Karpas-422 (cell line): ENCODE measurements at places on chromosomes 3 and 15.

DNA sequence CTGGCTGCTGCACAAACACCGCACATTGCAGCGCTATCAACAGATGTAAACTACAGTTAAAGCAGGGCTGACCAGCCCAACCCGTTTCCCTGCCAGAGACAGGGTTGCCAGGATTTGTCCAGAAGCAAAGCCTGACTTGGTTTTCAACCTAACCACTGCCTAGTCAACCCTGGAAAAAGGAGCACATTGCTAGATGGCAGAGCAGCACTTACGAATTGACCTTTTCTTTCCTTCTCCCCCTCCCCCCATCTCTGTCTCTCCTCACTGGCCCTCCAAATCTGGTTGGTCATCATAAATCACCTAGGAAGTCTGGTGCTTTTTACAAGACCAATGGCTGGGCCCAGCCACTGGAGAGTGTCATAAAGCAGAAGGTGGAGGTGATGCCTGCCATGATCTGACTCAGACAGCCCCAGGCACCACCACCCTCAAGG lies 51.3 kb downstream of the ABCC5 start:
- DNase-seq = no peak

DNA sequence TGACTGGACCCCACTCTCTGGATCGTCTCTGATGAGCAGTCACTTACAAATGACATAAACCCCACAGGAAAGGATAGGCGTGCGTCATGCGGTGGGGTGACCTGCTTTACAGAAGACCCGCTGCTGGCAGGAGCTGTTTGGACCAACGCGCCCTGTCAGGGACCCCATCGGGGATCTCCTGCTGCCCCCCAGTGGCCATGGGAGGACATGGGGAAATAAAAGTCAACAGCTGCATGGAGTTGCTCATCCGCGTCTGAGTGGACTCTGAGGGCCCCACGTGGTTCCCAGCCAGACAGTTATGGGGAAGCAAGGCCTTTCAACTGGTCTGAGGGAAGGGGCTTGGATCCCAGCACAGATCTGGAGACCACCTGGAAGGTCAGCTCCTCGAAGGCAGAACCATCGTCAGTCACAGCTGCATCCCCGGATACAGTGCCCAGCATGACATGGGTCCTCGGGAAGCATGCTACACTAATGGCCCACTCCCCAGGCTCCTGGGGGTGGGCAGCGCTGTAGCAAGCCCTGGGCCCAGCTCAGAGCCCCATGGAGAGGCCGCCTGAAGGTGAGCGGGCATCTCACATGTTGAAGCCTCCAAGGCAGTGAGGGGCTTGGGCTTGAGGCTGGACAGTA lies 32.1 kb downstream of the PTH1R start:
- DNase-seq = peak; percentile 93

DNA sequence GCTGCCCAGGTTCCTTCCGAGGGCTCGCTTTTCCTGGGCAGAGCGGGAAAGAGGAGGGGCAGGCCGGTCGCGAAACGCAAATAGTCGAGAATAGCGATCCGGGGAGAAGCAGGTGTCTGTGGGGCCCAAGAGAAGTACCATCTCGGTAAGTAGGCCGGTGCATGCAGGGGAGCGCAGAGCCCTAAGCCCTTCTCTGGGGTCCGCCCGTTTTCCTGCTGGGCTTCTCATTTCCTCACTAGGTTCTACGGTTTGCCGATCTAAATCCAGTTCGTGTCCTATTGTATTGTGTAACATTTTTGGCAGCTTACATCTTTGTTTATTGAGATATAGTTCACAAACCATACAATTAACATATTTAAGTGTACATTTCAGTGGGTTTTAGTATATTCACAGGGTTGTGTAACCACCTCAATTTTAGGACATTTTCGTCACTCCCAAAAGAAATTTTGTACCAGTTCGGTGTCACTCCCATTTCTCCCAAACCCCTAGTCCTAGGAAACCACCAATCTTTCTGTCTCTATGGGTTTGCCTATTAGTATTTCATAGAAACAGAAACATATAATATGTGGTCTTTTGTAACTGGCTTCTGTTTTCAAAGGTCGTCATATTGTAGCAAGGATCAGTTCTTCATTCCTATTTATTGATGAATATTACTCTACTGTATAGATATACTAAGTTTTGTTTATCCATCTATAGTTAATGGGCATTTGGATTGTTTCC lies 6.8 kb upstream of the TRIM69 start:
- DNase-seq = peak; percentile 81

DNA sequence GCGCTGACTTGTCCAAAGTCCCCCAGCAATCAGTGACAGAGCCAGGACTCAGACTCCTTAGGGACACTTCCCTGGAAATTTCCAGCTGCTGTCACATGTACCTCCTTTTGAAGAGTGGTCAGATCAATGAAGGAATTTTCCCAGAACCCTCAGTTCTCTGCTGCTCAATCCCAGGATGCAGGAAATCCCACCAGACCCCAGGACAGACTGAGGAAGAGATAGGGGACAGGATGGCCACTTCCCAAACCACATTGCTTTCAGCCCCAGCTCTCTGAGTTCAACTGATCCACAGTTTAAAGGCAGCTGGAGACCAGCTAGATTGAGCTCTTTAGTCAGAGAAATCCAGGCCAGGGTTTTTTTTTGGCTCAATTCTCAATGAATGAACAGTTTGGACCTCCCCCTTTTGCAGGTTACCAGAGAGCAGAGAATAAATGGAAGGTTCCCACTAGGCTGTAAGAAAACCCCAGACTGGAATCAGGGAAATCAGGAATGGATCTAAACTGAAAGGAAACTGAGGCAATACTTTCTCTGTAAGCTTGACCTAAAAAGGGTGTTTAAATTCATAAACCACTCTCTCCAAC lies 1.5 kb downstream of the CYP1A1 start:
- peak; percentile 74 for DNase-seq

GRCh38 chr3:194715022-194715800 lies 29.5 kb downstream of the FAM43A start:
- no peak for DNase-seq

- peak; percentile 97 for DNase-seq
Measured at GRCh38 chr3:192042116-192042515, 581.2 kb downstream of the PYDC2 start.

DNA sequence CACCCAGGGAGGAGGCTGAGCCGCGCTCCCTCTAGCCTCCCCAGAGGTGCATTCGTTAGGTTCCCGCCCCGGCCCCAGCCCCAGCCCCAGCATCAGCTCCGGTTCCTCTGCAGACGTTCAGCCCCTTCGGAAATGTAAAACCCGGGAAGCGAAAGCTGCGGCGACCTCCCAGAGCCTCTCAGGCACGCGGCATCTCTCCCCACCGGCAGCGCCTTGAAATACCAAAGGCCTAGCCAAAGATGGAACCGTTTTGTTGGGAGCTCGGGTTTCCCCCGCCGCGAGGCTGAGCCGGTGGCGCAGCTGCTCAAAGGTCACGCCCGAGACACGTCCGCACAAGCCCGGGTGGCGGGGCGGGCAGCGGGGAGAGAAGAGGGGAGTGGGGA lies 77.8 kb upstream of the HES1 start:
- DNase-seq = peak; percentile 84

DNA sequence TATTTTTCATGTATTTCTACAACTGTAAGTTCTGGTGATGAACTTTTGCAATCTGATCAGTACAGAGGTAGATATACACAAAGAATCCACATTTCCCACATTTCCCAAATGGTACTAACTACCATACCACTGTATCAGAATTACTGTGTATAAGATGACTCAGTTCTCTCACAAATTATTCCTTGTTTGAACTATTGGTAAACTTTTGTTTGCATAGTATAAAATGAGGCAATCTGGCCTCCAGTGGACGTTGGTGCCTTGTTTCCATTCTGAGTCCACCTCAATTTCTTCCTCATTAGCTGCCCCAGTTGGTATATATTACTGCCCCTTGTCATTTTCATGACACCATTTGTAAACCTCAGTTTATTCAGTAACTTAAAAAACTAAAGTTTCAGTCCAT lies 38.5 kb downstream of the SPTSSB start:
- no peak for DNase-seq

DNA sequence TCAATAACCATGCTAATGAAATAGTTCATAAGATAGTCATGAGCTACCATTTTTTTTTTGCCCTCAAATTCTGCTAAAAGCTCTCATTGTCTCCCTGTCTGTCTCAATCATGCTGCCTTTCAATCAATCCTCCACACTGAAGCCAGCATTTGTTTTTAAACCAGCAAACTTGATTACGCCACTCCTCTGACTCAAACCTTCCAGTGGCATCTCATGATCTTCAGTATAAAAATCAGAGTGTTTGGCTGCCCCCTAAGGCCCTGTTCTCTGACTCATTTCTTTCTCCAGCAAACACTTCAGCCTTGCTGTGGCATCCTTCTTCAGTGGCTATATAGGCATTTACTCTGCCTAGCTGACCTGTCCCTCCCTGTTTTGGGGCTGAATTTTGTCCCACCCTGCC lies 36.0 kb upstream of the EOMES start:
- DNase-seq = no peak

- DNase-seq = no peak
Measured at GRCh38 chr15:96959501-96959900, 629.0 kb downstream of the NR2F2 start.

DNA sequence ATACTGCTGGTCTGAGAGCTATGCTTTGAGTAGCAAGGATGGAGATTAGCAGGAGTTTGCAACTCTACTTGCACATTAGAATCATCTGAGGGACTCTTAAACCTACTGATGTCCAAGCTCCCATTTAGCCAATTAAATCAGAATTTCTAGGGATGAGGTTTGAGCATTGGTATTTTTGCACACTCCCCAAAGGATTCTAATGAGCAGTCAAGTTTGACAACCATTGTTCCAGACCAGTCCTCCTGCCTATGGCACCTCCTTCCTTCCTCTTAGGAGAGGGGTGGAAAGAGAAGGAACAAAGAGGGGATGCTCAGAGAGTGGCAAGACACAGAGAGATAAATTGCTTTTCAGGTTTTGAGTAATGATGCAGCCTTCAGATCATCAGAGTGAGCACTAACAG lies 275.5 kb upstream of the ROPN1 start:
- no peak for DNase-seq
